ENCODE measurements at places on chromosomes 2 and 18.

DNA sequence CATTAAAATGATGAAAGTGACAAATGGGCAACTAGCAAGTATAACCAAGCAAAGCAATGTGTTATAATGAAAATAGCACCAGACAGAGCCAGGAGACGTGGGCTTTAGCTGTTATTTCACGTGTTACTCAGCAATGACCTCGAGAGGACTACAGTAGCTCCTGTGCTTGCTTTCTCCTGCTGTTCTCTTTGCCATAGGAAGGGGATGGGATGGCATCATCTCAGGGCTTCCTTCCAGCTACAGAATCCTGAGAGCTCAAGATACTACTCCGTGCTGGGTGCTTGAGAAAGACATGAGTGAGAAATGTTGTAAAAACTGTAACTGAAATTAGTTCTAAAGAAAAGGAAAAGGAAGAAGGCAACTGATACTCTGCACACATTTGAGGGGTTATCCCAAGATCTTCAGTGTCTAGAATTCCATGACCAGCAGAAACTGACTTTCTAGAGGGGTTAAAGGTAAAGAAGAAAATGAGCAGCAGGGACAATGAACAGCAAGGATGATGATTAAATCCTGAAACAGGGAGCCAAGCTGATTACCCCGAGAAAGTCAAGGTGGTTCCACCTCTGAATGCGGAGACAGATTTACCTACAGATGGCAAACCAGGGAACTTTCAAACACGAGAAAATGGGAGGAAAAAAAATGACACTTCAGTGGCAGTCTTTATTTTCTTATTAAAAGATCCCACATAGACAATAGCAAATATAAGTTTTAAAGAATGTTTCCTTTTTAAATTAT is 33.4 kb downstream of the GAREM1 start:
- no peak for DNase-seq

DNA sequence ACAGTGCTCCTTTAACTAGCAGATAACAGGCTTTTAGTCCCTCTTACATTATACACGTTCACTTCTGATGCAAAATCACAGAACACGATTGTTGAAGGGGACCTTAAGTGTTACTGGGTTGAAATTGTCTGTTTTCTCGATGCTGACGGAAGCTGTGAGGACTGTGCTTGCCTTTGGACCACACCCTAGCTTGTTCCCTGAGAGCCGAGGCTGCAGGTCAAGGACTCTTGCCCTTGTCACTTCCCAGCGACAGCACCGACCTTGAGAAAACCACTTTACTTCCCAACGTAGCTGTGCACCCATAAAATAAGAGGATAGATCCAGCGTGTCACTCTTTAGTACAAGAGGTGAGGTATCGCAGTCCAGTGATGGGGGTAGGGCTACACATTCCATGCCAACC is 701.0 kb downstream of the DCDC2C start:
- DNase-seq: no peak

- no peak for DNase-seq
These were observed 1.8 kb downstream of the METTL5 start for GRCh38 chr2:169822785-169823392.

DNA sequence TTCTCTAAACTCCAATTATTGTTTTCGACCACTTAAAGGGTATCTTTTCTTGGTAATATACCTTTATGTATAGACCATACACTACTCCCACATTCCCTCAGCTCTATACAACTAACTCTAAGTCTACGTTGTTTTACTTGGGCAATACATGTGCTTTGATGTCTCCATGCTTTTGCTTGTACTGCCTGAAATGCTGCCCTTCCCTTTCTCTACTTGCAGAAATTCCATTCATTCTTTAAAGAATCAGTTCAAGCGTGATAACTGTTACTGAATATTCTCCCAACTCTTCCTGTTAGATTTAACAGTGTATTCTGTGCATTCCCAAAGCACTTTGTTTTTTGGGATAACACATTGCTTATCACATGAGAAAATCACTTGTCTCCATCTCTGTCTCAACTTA is 157.0 kb upstream of the AQP4 start:
- no peak for DNase-seq

DNA sequence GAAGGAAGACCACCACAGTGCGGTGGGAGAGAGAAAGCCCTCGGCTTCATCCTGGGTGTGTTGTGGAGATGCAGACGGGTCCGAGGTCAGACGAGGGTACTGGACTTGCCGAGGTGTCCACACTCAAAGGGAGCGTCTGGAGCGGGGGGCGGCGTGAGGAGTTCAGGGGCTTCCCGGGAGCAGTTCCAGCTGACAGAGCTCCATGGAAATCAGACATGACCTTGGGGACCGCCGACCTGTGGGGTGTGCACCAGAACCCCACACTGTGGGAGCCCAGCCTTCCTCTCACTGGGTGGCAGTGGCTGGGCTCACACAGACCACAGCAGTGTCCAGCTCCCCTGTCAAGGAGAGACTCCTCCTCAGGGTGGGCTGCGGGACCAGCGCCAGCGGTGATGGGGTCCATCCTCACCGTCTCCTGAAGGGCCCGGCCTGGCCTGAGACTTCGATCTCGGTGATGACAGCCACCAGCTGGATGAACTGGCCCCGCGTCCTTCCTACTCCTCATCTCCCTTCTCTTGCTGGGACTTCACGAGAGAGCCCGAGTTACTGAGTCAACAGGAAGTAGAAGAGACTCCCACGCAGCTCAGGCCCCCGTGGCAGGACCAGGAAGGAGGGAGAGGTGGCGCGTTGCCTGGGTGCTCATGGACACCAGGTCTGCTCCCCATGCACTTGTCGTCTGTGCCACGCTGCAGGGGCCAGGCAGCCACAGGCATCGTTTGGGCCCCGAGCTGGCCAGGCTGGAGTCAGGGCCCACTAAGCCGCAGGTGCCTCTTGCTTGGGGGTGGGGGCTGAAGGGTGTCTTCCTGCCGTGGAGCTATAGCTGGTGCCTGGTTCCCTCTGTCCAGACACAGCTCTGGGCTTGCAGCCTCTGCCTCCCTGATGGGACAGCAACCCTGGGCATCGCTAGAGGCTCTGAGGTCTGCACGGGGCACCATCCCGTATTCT is 101.9 kb upstream of the CTDP1 start:
- DNase-seq: no peak

DNA sequence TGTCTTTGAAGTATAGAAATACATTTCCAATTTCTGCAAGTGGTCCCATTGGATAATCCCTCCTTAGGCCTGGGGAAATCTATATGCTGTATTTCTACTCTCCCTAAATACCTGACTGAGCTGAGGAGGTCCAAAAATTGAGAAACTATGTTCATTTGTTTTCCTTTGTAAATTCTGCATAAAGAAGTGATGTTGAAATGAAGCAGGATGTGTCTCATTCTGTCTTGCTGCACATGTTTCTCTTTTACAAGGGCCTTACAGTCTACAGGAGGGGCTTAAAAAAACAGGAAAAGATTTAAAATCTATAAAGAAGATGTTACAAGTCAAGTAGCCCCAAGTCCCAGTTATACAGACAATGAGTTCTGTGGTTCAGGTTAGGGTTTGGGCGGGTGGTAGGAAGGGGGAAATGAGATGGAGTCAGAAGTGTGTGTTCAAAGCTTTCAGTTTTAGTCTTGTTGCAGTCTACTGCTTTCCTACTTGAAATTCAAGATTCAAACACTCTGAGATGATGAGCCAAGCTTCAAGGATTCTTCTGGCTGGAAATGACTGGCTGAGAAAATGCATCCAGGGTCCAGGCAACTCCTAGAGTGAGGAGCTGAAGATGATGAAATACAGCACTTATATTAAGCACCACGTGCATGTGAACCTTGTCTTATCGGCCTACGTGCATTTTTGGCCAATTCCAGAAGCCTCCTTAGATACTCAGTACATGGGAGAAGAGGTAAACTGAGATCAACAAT is 146.3 kb upstream of the CELF4 start:
- no peak for DNase-seq

GRCh38 chr2:196399722-196400691 is 228.6 kb upstream of the STK17B start:
- DNase-seq: no peak

- DNase-seq: no peak
These were observed 963 bp downstream of the GNLY start for GRCh38 chr2:85695121-85695520.

DNA sequence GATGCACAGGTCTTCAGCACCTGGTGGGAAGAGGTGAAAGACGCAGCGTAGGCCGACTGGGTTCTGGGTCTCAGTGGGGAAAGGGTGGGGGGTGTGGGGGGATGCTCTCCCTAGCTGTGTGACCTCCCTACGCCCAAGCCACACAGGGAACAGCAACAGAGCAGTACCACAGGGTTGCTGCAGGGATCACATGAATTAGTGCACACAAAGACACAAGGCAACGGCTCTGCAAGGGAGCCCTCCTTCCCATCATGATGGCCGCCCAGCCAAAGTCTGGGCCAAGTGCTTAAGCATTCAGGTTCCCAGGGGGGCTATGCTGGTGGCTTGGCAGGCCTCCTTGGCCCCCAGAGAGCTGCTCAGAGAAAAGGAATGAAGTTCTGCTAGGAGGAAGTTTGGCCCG is 28.2 kb upstream of the GBX2 start:
- no peak for DNase-seq

GRCh38 chr18:40769786-40770185 is 1185.2 kb upstream of the PIK3C3 start:
- DNase-seq: no peak

GRCh38 chr2:128604045-128604444 is 285.4 kb upstream of the HS6ST1 start:
- DNase-seq: no peak

GRCh38 chr2:213271947-213272346 is 12.3 kb upstream of the SPAG16 start:
- DNase-seq: no peak

- no peak for DNase-seq
These were observed 13.7 kb downstream of the GATA6 start for GRCh38 chr18:22182884-22183697.

GRCh38 chr2:145245268-145245870 is 725.5 kb upstream of the ZEB2 start:
- DNase-seq: no peak

- no peak for DNase-seq
These were observed 1299.2 kb downstream of the CNTNAP5 start for GRCh38 chr2:125324273-125324672.

Measured in WTC11 (cell line).